Kidney (tissue), 22 donors: ENCODE measurements at places on chromosomes 12 and 14. TPM values are rescaled to one million over a fixed set of nuclear protein-coding genes. Genes with fewer than 3 reads are reported as not detected.

Gene SMIM41
- not detected for polyA plus RNA-seq

Gene OTX2
- polyA plus RNA-seq, result not detected

Gene PXN
- 57.1 TPM for polyA plus RNA-seq

Gene TBX5
- polyA plus RNA-seq, result not detected

Gene KCNA5
- 1.8 TPM for polyA plus RNA-seq

Gene MUCL1
- polyA plus RNA-seq, result not detected

DNA sequence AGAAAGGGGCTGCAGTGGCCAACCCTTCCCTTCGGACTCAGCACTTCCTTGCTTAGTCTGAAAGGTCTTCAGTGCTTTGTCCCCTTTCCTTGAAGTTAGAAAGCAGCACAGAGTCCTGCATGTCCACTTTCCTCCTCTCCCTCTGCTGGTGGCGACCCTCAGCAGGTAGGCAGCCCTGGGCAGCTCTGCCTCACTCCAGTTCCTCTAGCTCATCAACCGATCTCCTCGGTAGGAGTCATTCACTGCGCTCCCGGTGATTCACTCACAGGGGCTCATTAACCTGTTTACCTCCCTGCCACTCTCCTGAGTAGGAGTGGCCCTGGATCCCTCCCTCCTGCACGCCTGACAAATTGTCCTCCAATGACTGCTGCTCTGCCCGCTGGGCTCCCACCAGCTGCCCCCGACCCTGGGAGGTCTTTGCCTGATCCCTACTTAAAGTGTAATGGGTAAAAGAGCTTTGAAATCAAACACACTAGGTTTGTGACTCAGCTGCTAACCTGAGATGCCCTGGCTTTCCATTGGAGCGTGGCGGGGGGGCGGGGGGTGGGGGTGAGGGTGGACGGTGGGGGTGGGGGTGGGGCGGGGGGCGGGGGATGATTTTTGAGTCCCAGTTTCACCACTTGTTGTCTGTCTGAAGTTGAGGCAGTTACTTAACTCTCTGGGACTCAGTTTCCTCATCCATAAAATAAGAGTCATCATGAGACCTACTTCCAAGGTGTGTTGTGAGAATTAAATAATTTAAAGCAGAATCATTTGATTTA is 4.2 kb downstream of the SCNN1A start:
- peak; percentile 94 for DNase-seq

- no peak for DNase-seq
Observed at GRCh38 chr14:64653900-64654245, 50.4 kb upstream of the PLEKHG3 start.

DNA sequence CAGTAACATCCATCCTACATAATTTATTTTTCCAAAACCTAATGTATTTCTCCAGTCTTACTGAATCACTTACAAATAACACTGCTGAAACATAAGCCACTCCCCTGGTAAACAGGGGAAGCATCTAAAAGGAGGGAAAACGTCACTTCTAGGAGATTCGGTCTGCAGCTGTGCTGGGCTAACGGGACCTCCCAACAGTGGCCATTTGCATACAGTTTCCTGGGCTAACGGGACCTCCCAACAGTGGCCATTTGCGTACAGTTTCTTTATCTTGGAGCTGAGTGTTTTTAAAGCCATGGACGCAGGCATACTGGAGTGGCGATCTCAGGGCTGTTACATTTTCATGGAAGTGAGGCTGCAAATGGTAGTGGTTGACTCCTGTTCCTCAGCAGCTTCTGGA is 242.9 kb downstream of the TMEM132D start:
- no peak for DNase-seq

- no peak for DNase-seq
Observed at GRCh38 chr12:52259657-52260243, 14.7 kb upstream of the KRT86 start.

DNA sequence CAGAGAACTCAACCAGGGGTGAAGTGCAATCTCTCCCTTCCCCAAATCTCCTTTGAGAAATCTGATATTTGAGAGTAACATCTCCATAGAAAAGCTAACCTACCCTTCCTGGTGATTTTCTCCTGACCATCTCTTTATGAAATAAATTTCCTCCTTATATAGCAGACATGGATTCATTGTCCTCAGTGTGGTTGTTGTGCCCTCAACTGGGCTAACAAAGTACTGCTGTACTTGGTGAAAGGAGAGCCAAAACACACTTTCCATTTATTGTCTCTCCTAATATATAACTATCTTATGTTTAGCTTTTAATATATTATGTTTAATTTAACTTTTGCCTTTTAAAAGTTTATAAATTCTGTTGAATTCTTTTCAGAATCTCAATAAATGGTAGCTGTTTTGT is 65.1 kb upstream of the SLCO1B1 start:
- no peak for DNase-seq

GRCh38 chr14:74846168-74846567 is 29.8 kb downstream of the PROX2 start:
- DNase-seq, result no peak

GRCh38 chr12:92854344-92854743 is 74.8 kb downstream of the EEA1 start:
- no peak for DNase-seq

DNA sequence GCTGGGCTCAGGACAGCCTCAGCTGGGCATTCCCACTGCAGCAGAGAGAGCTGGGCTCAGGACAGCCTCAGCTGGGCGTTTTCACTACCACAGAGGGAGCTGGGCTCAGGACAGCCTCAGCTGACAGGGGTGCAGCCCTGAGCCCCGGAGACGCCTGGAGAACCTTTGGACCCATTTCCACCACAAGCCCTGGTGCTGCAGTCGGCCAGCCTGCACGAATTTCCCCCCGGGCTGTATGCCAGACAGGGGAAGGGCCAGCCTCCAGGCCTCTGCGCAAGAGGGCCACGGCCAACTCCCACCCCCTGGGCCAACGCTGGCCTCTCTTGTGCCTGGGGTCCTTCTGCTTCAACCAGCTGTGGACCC is 2.6 kb upstream of the C14orf180 start:
- DNase-seq, result no peak

- DNase-seq, result no peak
Observed at GRCh38 chr14:76257111-76257803, 105.5 kb downstream of the GPATCH2L start.

GRCh38 chr14:29743531-29743930 is 184.1 kb downstream of the PRKD1 start:
- no peak for DNase-seq
